T-helper 2 cell (primary cell): ENCODE measurements at places on chromosomes 3 and 15.

DNA sequence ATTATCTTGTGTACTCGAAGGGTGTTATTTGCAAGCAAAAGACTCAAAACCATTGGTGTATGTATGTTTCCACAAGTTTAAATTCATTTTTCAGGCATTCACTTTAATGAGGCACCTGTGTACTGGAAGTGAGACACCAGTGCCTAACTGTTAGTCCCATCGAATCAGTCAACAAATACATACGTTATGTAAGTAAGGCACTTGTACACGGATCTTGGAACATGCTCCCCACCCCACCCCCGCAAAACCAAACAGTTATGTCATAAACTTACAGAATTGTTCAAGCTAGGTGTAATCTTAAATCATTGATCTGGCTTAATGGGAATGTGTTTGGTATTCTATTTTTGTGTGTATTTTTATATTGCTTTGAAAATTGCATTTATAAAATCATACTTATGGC lies 17.1 kb downstream of the LRRC28 start:
- DNase-seq = no peak

DNA sequence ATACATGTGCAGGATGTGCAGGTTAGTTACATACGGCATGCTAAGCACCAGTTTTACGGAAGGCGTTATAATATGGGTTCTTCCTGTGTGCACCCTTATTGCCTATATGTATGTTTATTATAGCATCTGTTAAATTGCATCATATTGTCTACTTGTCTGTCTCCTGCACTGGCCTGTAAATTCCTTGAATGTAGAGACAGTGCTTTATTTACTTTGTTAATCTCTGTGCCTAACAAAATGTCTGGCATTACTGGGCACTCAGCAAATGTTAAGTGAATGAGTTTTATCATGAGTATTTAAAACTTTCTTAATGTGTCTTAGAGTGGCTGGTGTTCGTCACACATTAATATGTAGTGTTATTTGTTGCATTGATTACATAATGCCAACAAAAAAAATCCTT lies 23.8 kb downstream of the MGA start:
- DNase-seq = no peak

- DNase-seq = no peak
Observed at GRCh38 chr3:32432045-32432710, 40.5 kb downstream of the CMTM7 start.

- no peak for DNase-seq
Observed at GRCh38 chr3:169815590-169816150, 3.0 kb upstream of the LRRC34 start.

DNA sequence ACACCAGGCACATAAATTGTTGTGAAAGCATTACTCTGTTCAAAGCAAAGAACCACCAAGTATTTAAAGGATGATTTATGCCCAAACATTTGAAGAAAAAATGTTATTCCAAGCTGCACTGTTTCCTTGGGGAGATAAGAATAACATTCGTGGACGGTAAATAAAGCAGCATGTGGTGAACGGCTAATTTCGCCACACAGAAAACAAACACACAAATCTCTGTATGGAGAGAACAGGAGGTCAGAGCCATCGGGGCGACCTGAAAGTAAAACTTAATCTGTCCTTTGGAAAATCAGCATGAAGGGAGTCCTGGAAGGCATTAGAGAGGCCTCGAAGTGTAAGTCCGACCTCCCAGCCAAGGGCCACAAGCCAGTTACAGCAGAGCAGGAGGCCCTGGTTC lies 27.1 kb upstream of the GABRG3 start:
- DNase-seq = no peak

- no peak for DNase-seq
Observed at GRCh38 chr3:106397006-106397405, 528.2 kb upstream of the CBLB start.

GRCh38 chr3:16449369-16449768 lies 64.1 kb downstream of the RFTN1 start:
- DNase-seq = no peak

GRCh38 chr15:85671156-85671555 lies 123.6 kb downstream of the KLHL25 start:
- DNase-seq = no peak

DNA sequence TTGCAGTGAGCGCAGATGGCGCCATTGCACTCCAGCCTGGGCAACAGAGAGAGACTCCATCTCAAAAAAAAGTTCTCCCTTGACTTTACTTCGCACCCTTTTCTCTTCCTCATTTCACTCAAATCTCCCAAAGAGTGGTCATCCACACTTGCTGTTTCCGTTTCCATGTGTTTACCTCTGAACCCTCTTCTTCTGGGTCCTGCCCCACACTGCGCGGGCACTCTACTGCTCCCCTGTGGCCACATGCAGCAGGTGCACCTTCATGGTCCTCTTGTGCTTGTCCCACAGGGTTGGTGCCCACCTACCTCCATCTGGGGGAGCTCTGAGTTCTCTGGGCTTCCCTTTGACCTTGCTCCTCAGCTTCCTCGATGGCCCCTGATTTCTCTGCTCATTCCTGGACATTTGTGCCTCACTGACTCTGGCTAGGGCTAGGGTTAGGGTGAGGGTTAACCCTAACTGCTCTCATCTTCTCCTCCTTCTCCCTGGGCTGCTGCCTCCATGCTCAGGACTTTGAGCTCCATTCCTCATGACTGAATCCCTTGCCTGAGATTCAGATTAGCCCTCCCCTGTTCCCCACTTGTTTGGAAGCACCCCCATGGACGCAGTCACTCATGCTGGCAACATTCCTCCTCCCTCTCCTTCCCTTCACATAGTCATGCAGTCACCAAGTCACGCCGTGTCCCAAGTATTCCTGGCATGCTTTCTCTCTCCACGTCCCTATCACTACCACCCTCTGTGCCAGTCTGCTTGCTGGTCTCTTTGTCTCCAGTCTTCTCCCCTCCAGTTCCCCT lies 26.6 kb upstream of the KY start:
- no peak for DNase-seq

GRCh38 chr3:63405882-63406281 lies 127.8 kb downstream of the SYNPR start:
- no peak for DNase-seq

DNA sequence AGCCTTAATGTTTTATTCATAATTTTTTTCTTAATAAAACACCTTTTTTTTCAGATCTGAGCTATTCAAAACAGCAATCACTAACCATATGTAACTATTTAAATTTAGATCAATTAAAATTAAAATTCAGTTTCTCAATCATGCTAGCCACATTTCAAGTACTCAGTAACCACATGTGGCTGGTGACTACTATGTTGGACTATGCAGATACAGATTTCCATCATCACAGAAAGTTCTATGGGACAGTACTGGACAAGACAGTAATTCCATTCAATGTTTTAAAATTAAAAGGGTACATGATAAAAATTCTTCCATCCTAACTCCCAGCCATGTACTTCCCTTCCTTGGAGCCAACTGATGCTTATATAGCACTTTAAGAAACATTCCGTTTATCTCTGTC lies 119.3 kb downstream of the GLDN start:
- DNase-seq = no peak

GRCh38 chr3:127452321-127452821 lies 138.2 kb downstream of the TPRA1 start:
- no peak for DNase-seq

DNA sequence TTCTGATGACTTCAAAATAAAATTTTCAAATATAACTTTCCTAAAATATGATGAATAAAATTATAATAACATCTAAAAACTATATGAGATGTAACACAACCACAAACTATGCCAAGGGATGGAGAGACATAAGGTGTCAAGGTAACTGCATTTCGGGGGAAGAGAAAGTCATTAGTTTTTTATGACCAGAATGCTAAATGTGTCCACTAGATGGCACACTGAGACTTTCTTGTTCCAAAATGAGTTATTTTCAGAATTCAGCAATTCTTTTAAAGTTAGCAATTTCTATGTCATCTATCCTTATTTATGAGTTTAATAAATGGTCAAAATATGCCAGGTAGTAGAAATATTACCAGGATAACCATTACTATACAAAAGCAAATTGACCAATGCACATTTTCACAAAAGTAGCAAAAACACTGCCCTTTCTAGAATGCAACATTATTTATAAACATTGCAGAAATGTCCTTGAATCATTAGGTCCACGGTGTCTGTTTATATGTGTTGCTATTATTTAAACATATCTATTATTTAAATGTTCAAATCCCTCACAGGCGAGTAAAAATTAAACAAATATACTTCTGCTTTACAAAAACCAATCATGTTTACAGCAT lies 374.2 kb downstream of the PLCL2 start:
- no peak for DNase-seq

GRCh38 chr3:161744366-161744765 lies 247.8 kb downstream of the OTOL1 start:
- DNase-seq = no peak

DNA sequence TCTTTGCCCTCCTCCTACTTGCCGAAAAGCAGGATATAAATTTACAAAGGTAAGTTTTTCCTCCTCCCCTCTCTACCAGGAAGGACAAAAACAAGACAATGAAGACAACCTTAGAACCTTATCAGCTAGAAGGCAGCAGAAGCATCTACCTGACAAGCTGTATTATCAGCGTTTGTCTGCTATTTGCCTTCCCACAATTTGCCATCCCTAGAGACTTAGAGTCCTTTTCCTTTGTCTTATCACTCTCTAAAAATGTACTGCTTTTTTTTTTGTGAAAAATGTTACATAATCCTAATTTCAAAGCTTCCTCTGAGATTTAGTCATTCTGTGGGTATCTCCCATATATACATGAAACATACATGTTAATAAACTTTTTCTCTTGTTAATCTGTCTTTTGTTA lies 176.9 kb upstream of the PROK2 start:
- no peak for DNase-seq

DNA sequence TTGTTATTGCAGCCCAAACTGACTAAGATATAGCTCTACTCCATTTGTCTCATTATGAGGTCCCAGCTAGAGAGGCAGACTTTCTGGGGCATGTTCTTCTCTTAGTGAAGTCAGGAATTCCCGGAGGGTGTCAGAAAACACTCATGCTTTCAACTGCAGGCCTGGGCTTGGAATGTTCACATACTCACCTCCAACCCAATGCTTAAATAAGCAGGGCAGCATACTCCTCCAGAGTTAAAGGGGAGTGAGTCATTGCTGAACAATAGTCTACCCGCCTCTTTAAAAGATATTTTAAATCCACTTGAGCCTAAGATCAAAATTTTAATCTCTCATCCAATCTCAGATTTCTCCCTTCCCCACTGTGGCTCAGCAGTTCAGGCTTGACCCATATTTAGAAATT lies 167.8 kb upstream of the DPH6 start:
- no peak for DNase-seq

GRCh38 chr3:197308591-197308990 lies 10.2 kb upstream of the DLG1 start:
- no peak for DNase-seq

DNA sequence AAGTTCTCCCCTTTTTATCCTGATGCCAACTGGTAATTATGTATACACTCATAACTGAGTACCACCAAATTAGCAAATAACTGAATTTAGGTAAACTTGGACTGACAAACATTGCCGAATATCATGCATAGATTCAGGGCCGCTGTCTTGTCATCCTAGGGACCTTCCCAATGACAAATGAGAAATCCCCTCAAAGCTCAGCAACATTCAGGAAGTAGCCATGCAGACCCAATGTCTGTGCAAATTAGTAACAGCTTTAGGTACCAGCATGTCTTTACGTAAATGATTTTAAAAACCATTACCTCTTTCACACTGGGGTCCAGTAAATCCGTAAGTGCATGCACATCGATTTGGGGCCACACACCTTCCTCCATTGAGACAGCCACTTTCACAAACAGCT lies 49.5 kb downstream of the FBN1 start:
- DNase-seq = no peak

DNA sequence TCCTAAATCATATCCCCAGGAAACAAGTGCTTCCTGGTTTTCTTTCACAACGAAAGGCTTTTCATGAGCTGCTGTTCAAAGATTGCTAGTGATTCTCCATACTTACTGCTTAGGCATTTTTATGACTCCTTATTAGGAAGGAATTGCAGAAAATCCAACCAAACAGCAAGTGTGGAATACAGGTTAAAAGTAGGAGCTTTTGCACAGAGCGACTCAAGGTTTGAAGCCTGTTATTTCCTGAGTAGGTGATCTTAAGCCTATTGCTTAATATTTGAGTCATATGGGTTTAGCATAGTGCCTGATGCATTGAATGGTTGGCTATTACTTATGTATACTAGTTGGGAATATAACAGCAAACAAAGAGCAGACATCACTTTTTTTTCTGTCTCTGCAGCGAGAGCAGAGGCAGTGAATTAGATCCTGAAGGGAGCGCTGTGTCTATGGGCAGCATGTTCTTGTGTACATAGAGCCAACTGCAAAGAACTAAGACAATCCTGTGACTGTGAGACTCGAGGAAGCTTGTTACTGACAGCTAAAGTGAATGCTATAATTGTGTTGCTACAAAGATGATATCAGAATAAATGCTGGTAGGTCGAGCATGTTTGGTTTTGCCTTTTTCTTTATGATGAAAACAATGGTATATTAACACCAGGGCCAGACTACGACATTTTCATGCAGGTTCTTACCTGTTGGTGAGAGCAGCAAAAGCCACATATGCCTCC lies 6.3 kb downstream of the TM4SF1 start:
- DNase-seq = no peak

DNA sequence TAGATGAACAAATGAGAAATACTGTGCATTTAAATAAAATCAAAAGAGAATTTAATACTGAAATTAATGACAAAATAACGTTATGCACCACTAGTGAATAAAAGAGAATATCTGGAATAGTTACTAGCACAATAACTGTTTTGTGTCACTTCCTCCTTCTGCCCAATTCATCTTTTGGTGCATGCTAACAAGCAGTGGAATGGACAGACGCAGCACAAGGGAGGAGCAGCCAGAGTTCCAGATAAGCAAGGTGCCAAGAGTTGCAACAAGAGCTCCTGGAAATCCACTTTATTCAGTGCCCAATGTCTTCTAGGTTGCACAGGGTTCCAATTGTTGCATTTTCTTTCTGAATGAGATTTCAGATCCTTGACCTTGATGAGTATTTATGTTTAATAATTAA lies 66.5 kb upstream of the PLXND1 start:
- DNase-seq = no peak
